ENCODE measurements at places on chromosomes 5 and 9.

DNA sequence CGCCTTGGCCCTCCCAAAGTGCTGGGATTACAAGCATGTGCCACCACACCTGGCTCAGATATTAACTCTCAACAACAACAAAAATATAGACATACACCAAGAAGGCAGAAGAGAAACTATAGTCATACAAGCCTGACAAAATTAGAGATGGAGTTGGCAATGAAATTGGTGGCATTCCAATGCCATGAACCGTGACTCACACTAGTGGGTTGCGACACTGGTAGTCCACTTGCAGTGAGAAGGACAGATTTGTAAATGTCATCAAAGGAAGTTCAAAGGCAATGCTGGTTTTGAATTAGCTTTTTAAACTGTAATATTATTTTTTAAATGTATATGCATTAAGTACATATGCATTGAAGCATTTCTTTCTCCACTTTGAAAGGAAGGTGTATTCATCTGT lies 8.5 kb upstream of the DNAJC25 start:
- H3K4me1 ChIP-seq, result no peaks in the 10 kb centered on the region
- H3K36me3 ChIP-seq, result no peaks in the 10 kb centered on the region
- no peak overlapping the region for H3K27ac ChIP-seq
- H3K27me3 ChIP-seq, result no peaks in the 10 kb centered on the region
- no peak for DNase-seq

DNA sequence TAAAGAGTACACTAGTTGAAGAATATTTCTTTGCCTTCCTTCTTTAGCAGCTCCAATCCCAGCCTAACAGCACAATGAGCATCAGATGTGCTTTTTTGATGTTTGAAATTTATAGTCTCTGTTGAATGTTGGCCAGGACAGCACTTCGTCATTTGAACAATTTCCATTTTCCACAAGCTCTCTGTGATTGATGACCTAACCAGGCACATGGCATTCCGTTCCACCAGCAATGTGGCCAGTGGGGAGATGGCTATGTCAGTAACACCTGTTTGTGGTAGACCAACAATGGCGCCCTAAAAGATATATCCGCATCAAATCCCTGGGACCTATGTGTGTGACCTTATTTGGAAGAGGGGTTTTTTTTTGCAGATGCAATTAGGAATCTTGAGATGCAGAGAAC lies 66.8 kb downstream of the PALM2AKAP2 start:
- no peaks in the 10 kb centered on the region for H3K36me3 ChIP-seq
- peaks cover 7% of the 10 kb centered on the region for H3K4me1 ChIP-seq
- no peaks in the 10 kb centered on the region for H3K27me3 ChIP-seq

- DNase-seq, result no peak
- no peaks in the 10 kb centered on the region for H3K36me3 ChIP-seq
- peaks cover 98% of the 10 kb centered on the region for H3K27me3 ChIP-seq
- H3K27ac ChIP-seq, result no peak overlapping the region
- peak overlapping the region; percentile 44 for H3K4me3 ChIP-seq
Observed at GRCh38 chr5:88675708-88676636, 207.0 kb downstream of the MEF2C start.

DNA sequence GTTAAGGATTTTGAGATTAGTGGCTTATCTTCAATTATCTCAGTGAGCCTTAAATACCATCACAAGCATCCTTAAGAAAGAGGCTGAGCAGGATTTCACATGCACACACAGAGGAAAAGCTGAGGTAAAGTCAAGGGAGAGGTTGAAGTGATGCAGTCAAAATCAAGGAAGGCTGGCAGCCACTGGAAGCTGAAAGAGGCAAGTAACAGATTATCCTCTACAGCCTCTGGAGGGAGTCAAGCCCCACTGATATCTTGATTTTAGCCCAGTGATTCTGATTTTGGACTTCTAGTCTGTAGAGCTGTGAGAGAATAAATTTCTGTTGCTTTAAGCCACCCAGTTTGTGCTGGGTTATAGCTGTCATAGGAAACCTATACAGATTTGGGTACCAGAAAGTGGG lies 80.1 kb downstream of the ANKRD31 start:
- no peak overlapping the region for H3K4me3 ChIP-seq
- no peaks in the 10 kb centered on the region for H3K36me3 ChIP-seq
- H3K27ac ChIP-seq, result no peak overlapping the region
- no peak for DNase-seq
- no peaks in the 10 kb centered on the region for H3K4me1 ChIP-seq

GRCh38 chr5:7053528-7054209 lies 340.4 kb downstream of the TENT4A start:
- no peak for DNase-seq
- H3K4me3 ChIP-seq, result no peak overlapping the region
- no peaks in the 10 kb centered on the region for H3K4me1 ChIP-seq
- no peaks in the 10 kb centered on the region for H3K36me3 ChIP-seq

DNA sequence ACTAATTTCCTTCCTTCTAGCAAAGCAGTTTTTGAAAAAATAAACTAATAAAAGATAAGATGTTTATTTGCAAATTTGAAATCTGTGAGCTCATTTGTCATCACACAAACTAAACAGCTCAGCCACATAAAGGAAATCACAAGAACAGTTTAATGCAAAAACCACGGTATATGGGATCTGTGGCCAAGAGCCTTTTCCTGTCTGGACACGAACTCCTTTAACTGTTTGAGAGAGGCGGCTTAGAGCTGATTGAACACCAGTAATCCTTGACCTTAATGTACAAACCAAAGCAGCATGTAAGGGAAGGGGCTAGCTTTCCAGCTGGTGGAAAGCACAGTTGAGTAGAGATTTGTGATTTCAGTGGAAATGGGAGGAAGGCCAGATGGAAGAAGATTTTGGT lies 66.3 kb upstream of the SPINK5 start:
- no peaks in the 10 kb centered on the region for H3K36me3 ChIP-seq
- DNase-seq, result no peak
- H3K4me3 ChIP-seq, result no peak overlapping the region

Data from heart right ventricle (tissue), 16 donors.